ENCODE measurements at places on chromosomes 1 and 21.

DNA sequence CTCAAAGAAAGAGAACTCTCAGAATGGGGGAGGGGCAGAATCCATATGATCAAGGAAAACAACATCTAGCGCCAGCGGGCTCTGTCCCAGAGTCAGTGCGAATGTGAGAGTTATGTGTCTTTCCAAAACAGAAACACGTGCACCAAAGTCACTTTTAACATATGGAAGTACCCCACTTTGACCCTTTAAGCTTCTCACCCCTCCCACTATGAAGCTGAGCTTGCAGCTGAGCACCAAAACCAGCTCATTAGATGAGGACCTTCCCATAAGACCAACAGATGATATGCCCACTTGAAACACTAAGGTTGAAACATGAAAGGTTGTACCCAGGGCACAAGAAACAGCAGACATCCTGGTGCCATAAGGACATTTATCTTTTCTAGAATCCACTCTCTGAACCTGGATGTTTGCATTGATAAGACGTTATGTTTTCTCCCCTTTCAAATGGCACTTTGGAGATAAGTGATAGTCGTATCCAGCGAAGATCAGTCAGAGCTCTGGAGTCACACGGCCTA, 171.0 kb downstream of the TGFBR3 start:
- DNase-seq = no peak

GRCh38 chr1:234845836-234846235, 235.9 kb upstream of the IRF2BP2 start:
- no peak for DNase-seq

GRCh38 chr21:43268086-43268803, 99.4 kb downstream of the CRYAA start:
- DNase-seq = no peak

GRCh38 chr1:246335151-246335550, 171.9 kb downstream of the SMYD3 start:
- DNase-seq = no peak

DNA sequence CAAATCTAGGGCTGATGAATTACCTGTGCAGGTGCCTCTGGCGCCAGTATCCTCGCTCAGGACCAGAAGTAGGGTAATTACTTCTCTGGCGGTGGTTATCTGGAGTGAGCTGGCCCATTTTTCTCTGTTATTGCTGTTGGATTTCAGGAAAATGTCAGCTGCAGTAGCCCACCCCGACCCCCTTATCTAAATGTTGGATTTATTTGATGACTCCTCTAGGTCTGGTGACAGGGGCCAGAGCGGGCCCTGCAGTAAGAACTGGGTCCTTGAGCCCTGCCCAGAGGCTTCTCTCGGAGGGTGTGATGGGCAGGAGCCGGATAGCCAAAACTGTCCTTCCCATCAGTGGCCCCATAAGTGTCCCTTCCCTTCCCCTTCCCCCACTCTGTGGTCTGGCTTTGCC, 384.3 kb downstream of the PTPRU start:
- DNase-seq = no peak

DNA sequence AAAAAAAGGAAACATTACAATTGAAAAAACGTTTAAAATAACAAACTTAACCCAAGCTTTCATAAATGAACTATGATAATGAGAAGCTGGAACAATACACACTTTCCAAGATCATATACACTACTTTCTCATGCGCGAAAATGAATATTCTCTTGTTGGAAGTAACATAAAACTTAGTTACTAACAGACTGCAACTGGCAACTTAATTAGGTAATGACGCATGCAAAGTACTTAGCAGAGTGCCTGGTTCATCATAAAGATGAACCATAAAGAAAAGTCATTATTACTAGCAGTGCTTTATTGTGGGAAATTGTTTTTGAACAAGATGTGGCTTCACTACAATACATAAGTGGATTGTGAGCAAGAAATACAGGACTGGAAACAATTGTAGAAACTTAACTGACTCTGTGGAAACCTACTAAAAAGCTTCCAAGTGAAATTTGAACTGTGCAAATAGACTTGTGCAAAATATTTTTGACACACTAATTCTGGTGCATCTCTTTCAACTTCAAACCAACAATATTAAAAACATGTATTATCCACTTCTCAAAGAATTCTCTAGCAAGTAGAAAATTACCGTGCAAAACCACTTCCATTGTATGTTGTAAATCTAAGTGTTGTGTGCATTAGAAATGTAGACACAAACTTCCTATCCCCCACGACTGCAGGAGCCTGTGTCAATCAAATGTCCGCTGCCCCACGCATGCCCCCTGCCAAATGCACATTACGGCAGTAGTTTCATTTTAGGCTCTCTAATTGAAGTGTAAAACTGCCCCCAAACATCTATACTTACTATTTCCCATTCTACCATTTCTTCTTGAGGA, 2.0 kb downstream of the ARHGAP29 start:
- DNase-seq = no peak

Measured in stimulated activated CD8-positive, alpha-beta memory T cell treated with anti-CD3 and anti-CD28 coated beads, Interleukin-4, amount 100 ng/mL, for 1 hour (primary cell).